HCEC 1CT (cell line): ENCODE measurements at places on chromosomes 7 and 10.

DNA sequence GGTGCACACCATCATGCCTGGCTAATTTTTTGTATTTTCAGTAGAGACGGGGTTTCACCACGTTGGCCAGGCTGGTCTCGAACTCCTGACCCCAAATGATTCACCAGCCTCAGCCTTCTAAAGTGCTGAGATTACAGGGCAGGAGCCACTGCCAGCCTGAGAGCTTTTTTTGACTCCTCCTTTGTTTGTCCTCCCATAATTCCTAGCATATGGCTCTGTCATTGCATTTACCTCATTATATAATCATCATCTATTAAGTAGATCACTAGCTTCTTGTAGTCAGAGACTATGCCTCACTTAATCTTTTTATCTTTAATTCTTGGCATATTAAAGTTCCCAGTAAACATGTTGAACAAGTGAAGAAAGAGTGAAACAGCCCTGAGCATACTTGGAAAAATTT, 82.1 kb downstream of the CPEB3 start:
- DNase-seq, result peak; percentile 25

DNA sequence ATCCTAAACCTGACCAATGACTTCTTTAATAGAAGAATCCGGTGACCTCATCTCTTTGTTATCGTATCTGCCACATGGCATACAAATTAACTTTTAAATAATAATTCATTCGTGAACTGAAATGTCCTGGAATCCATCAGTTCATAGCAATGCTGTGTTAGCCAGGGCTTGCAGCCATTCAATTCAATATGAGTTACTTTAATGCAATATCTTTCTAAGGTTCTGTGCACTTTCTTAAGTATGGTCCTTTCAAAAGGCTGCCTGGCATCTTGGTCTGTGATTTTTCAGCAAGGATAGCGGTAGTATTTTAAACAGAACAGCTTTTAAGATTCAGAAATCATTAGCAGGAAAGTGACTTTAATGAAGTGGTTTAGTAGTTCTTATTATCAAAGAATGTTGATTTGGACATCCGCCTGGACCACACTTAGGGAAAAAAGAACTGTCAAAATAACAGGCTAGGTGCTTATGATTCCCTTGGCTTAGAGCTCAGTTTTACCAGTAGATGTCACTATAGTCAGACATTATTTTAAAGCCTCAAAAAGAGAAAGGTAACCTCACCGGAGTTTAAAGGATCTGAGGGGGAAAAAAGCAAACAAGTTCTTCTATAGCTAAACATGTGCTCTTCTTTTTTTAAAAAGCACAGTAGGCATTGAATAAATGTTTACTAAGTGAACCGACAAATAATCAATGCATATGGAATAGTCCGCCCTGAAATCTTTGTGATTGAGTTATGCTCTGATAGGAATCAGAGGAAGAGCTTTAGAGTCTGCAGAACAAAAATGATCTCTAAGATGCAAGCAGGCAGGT, 22.7 kb downstream of the SLC35G1 start:
- DNase-seq, result peak; percentile 44

DNA sequence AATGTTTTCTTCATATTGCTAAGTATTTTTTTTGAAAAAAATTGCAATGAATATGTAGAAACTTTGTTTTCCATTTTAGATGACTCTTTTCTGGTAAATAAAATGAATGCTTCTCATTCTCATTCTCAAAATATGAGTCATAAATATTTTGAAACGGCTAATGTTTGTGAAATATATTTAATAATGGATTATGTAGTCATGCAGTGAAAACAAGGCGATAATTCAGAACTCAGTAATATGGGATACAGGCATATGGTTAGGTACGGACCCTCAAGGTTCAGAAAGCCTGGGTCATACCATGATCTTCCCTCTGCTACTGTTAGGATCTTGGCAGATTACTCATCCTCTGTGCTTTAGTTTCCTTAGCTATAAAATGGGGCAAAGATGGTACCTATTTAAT, 46.2 kb upstream of the SLC39A12 start:
- peak; percentile 55 for DNase-seq

DNA sequence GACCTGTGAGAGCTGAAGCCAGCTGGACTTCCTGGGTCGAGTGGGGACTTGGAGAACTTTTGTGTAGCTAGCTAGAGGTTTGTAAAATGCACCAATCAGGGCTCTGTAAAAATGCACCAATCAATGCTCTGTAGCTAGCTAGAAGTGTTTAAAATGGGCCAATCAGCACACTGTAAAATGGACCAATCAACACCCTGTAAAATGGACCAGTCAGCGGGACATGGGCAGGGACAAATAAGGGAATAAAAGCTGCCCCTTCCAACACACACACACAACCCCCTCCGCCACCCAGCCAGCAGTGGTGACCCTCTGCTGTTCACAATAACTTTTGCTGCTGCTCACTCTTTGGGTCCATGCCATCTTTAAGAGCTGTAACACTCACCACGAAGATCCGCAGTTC, 7.1 kb downstream of the ZNF511 start:
- peak; percentile 24 for DNase-seq

DNA sequence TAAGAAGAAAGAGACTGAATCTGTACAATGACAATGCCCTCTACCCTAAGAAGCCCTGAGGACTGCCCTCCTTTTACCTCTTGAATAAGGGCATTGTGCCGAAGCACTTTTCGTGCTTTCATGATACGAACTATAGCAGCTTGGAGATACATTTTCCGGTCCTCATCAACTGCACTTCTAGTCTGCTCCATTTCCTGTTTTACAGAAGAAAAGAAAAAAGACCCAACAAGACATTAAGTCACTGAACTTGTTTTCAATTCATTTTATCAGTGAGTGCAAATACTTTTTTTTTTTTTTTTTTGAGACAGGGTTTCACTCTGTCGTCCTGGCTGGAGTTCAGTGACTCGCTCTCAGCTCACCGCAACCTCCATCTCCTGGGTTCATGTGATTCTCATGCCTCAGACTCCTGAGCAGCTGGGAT, 78.4 kb downstream of the CUL2 start:
- peak; percentile 35 for DNase-seq

DNA sequence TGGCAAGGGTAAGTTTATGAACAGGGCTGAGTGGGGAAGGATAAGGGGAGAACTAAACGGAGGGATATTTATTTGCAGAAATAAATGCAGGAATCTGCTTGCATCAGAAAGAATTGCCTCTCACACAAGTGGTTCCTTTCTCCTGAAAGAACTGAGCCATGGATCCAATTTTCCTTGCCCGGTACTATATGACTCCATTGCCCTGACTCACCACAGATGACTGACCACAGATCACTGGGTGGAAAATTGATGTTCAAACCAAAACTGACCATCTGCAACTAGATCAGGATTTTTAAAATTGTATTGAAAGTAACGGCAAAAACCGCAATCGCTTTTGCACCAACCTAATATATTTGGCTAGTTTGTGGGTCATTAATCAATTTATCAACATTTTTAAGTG, 6.2 kb upstream of the MACC1 start:
- DNase-seq, result peak; percentile 60

GRCh38 chr10:116985611-116986010, 19.4 kb downstream of the SHTN1 start:
- peak; percentile 28 for DNase-seq

DNA sequence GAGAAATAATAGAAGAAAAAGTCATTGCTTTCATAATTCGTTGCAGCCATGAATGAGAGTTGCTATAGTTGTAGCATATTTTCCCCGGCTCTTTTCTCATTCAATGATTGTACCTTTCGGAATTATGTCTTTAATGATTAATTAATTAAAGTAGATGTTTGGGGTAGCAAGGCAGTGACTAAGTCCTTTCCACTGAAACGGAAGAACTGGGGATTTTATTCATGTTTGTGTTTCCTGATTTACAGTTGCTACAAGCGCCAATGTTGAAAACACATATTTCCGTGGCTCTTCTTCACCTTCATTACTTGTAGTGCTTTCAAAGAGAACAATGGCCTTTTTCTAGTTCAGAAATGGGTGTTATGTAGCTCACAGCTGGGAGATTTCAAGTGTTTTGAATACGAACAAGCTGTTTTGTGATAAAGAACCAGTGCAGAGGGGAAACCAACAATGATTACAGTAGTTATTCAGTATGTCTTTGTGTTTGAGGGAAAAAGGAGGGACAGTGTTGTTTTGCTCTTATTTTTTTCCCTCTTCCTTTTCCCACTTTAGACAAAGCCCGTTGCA, 153.5 kb downstream of the NSUN6 start:
- DNase-seq, result no peak

DNA sequence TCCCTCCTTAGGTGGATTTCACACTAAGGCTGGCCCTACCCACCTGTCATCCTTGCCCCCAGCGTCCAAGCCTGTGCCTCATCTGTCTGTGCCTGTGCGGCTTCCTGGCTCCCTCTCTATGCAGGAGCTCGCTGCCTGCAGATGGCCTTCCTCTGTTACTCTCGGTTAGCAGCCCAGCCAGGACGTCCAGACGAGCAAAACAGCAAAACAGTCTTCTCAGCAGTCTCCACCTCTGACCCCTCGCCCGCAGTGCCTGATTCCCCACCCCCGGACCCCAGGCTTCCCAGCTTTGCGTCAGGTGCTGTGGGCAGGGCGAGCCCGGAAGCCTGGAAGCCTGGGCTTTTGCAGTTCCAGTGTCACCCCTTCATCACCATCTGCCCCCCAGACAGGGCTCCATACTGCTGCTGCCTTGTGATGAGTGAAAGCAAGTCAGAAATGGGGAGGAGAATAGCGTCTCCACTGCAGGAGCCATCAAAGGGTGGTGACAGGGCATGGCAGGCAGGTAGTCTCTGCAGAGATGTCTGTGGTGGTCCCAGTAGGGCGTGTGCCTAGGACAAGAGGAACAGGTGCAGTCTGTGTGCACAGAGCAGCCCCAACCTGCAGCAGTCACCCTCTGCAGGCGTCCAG, 88.5 kb downstream of the ADCY1 start:
- no peak for DNase-seq

DNA sequence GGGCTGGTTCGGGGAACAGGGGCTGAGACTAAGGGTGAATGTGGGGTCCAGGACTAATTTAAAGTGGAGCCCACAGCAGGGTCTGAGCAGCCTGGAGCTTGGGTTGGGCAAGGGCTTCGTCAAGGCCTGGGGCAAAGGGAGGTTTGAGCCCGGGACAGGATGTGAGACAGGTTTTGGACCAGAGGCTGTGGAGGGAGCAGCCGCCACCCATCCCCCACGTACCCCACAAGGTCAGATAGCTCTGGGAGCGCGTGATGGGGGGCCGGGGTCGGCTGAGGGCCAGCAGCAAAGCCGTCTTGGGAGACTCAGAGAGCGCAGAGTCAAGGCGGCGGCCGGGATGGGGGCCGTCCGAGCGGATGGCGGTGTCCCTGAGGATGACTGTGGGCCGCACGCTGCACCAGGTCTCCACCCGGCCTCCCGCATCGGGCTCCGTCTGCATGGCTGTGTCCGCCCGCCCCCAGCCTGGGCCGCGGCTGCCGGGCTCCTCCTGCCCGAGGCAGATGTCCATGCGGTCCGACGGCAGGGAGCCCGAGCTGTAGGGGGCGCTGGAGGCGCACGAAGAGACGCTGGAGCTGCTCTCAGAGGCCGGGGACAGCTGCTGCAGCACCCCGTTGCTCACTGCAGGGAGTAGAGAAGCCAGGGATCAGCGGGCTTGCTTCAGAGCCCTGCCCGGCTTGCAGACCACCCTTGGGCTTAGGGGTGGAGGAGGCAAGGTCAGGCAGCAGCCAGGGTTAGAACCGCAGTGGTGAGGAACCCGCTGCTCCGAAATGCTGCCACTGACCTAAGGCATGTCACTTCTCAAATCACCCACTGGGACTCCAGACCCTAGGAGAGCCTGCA, 12.1 kb downstream of the PDZD7 start:
- peak; percentile 82 for DNase-seq

- DNase-seq, result peak; percentile 86
Observed at GRCh38 chr10:87635498-87636312, 24.0 kb upstream of the PAPSS2 start.

DNA sequence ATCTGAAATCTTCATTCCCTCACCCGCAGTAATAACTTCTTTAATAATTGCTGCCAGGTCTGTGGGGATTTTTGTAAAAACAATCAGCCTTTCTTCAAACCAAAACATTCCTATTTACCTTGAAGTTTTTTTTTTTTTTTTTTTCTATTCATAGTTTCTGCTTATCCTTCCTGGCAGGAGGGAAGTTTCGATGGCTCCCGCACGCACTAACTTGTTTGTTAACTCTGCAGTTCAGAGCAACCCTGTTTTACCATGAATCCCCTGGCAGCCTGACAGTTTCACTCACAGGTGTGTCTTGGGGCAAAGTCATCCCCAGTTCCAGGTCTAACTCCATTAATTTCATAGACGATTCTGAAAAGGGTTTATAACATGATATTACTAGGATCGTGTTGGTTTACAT, 149.3 kb downstream of the KLF6 start:
- no peak for DNase-seq

DNA sequence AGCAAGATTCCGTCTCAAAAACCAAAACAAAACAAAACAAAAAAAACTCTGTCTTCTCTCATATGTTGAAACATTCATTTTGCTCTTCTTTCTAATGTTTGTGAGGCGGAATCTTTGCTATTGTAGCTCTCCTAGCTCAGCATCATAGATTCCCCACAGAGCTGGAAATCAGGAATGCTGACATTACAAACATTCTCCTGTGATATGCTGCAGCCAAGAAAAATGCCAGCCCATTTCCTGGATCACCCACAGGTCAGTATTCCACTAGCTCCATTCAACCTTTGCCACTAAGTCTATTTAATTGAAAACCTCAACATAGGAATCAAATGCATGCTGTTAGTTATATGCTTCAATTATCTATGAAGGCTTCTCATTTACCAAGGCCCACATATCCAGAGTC, 186.3 kb downstream of the IPMK start:
- no peak for DNase-seq

DNA sequence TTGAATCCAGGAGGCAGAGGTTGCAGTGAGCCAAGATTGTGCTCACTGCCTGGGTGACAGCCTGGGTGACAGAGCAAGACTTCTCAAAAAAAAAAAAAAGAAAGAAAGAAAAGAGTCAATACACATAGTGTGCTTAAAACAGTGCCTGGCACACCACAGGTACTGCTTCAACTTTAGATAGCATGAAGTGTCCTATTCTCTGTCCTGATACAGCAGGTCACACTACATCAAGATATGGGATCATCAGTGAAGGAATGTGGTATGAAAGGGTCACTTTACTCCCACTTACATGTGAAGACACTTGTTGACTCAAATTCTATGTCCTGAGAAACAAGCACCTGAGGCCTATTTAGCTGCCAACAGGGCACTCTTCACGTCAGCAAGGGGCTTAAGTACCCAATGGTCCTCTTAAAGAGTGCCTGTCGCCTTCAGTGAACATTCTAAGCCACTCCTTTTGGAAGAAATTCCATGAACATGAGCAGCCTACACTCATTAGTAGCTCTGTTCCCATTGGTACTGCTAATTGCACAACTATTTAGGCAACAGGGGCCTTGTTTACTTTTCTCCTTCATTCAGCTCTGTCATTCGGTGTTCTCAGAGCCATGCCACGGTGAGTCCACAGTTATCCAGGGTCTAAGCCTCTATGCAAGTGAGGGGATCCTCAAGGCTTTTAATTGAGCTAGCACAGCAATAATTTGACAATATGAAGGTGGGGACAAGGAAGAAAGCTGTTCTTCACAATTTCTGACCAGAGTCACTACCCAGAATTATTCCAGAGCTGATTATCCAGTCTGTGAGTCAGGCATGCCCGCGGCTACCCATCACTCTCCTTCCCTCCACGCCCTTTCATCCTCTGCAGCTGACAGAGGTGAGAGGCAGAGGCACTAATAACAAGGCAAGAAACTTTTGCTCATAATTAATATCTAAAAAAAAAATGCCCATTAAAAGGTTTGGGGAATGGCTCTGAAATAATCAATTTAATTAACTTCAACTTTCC, 56.6 kb upstream of the PTN start:
- DNase-seq, result peak; percentile 59

- peak; percentile 32 for DNase-seq
Observed at GRCh38 chr7:12623885-12624498, 53.5 kb downstream of the SCIN start.

- peak; percentile 43 for DNase-seq
Observed at GRCh38 chr7:23622506-23622925, 25.3 kb downstream of the CCDC126 start.
